ENCODE measurements at places on chromosomes 11 and 22.

DNA sequence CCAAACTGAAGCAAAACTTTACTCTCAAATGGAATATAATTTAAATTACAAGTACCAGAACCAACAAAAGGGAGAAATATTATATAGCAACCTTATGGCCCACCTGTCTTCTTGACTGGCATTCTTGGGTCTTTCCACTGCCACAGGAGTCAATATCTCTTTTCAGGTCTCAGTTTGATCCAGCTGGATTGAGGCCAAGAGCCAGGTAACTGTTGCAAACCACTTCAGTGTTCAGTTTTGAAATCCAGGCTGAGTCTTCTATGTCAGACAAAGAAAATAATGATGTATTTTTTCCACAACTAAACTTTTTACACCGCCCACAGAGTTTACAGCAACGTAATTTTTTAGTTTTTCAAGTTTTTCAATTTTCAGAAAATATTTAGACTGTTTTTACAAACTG, 648 bp downstream of the DLG2 start:
- no peak for DNase-seq

DNA sequence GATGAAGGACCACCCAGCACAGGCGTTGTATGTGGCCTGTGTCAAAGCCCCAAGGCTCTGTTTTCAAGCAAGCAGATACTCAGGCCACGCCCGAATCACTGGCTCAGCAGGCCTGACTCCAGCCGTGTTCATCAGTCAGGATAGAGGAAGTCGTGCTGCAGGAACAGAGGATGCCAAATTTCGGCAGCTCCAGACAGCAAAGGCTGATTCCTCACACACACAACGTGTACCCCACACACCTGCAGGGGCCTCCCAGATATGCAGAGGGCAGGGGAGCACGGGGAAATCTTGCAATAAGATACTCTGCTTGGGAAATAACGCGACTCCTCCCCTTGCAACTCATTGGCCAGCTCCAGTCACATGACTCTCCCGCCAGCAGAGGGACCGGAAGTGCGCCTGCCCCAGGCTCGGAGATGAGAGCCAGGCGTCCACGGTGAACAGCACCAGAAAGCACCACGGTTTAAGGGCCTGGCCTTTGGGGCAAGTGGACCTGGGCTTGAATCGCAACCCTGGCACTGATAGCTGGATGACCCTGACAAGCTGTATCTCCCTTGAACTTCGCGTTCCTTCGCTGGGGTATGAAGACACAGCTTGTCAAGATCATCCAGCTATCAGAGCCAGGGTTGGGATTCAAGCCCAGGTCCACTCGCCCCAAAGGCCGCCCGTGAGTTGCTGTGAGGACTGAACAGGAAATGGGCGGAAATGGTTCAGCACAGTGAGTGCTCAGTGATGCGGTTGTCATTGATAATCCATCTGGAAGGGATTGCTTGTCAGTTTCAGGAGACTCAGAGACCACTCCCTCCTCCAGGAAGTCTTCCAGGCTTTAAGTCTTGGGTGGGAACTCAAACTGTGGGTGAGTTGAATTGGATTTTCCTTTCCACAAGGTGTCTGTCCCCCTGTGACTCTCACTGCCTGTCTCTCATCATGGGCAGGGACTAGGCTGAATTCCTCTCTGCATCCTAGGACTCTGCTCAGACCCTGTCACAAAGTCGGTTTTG, 88.5 kb downstream of the MYEOV start:
- no peak for DNase-seq

- no peak for DNase-seq
Observed at GRCh38 chr22:49411236-49411635, 416.4 kb downstream of the BRD1 start.

- no peak for DNase-seq
Observed at GRCh38 chr11:35047179-35047578, 91.8 kb upstream of the CD44 start.

GRCh38 chr11:117944554-117944953, 15.4 kb upstream of the TMPRSS13 start:
- DNase-seq = no peak

DNA sequence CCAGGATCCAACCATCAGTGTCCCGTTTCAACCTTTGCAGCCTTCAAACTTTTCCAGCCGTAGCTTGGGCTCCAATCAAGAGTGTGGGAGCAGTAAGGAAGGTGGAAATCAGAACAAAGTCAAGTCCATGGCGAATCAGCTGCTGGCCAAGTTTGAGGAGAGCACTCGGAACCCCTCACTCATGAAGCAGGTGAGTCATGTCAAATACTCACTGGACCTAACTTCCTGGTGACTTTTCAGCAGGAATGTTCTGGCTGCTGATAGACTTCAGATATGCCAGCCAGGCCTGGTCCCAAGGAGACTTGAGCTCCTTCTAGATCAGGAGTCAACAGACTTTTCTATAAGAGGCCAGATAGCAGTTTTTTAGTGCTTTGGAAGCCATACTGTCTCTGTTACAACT, 129.0 kb downstream of the MICAL2 start:
- DNase-seq = no peak

DNA sequence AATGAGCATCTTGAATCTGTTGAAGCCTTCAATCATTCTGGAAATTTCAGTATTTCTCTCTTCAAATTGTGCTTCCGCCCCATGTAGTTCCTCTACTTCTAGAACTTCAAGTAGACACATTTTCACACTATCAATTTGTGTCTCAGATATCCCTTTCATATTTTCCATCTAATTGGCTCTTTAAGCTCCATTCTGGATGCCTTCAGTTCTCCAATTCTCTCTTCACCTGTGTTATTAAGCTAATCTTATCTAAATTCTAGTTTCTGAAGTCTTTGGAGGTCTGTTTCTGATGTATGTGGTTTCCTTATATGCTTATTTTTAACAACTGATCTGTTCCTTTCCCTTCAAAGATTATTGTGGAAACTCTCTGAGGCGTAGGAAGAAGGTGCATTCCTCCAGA, 36.3 kb downstream of the CSTF3 start:
- no peak for DNase-seq

DNA sequence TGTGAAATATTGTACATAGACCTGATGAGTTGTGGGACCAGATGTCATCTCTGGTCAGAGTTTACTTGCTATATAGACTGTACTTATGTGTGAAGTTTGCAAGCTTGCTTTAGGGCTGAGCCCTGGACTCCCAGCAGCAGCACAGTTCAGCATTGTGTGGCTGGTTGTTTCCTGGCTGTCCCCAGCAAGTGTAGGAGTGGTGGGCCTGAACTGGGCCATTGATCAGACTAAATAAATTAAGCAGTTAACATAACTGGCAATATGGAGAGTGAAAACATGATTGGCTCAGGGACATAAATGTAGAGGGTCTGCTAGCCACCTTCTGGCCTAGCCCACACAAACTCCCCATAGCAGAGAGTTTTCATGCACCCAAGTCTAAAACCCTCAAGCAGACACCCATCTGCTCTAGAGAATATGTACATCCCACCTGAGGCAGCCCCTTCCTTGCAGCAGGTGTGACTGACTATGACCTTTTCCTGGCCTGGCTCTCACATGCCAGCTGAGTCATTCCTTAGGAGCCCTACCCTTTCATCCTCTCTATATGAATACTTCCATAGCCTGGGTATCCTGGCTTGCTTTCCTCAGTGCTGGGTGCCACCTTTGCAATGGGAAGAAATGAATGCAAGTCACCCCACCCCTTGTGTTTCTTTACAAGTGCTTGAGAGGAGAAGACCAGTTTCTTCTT, 12.3 kb downstream of the PIK3IP1 start:
- DNase-seq = no peak

- DNase-seq = peak; percentile 62
Observed at GRCh38 chr22:44542561-44543222, 44.7 kb upstream of the RTL6 start.

- no peak for DNase-seq
Observed at GRCh38 chr11:129458278-129458677, 82.6 kb downstream of the BARX2 start.

GRCh38 chr22:37520776-37521191, 1.6 kb upstream of the CARD10 start:
- DNase-seq = no peak

DNA sequence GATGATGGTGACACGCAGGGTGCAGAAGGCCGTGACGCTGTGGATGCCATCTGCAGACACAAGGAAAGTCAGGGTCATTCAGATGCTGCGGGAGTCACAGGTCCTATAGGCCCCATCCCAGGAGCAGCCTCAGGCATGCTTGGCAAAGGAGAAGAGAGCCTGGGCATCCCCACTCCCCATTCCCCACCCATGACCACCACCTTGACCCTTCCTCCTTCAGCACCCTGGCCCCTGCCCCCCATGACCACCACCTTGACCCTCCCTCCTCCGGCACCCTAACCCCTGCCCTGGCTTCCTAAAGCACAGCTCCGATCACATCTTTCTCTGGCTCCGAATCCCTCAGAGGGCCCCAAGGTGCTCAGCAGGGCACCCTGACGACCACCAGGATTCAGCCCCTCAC, 73.1 kb downstream of the CELSR1 start:
- DNase-seq = no peak

GRCh38 chr22:23850136-23850611, 7.5 kb upstream of the SLC2A11 start:
- DNase-seq = no peak

DNA sequence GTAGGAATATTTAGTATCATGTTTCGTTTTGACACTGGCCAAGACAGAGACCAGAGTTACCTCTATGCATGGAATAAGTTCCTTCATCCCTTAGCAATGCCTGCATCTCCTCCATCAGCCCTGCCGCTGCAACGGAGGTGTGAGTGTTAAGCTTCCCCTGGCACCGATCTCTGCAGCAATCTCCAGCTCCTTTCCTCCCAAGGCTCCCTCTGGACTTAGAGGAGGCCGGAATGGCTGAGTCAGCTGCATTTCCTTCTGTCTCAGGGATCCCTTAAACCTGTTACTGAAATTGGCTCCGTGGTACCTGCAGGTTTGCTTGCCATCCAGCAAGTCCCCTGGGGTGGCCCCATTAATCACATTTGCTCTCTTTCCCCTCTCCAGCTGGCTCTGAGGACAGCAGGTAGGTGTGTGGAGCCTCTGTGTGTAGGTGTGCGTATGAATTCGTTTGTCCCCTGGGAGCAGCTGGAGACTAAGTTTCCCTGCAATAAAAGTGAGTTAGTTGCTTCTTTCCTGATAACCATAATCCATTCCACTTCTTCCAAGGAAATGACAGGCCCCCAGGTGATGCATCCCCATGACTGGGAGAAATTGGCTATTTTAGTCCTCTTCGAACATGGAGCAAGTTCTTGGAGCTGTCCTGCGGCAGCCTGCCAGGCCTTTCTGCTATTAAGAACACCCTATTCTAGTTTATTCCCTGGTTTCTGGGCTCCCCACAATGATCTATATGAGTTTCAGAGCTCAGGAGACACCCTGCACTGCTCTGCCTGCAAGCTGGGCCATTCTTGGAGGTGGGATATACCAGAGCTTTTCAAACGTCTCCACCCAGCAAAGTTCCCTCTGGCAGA, 457.2 kb upstream of the CADM1 start:
- DNase-seq = no peak

- DNase-seq = no peak
Observed at GRCh38 chr11:19751055-19751454, 38.4 kb downstream of the NAV2 start.

DNA sequence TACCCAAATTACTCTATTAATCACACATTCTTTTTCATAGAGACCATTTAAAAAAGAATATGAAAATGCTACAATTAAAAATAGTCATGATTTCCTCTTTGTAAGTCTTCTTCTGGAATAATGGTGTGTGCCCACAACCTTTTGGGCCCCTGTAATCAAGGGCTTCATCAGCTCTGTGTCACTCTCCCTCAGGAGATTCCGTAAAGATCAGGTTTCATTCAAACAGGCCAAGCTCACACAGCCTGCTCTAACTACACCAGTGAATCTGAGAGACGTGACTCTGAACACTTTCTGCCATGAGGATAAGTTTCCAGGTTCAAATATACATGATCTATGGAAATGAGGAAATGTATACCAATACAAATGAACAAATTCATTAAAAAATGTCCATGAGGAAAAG, 9.5 kb downstream of the DRICH1 start:
- peak; percentile 55 for DNase-seq

GRCh38 chr11:44943118-44943517, 7.6 kb downstream of the TP53I11 start:
- DNase-seq = no peak

GRCh38 chr11:125081098-125081798, 18.1 kb downstream of the SLC37A2 start:
- DNase-seq = no peak

DNA sequence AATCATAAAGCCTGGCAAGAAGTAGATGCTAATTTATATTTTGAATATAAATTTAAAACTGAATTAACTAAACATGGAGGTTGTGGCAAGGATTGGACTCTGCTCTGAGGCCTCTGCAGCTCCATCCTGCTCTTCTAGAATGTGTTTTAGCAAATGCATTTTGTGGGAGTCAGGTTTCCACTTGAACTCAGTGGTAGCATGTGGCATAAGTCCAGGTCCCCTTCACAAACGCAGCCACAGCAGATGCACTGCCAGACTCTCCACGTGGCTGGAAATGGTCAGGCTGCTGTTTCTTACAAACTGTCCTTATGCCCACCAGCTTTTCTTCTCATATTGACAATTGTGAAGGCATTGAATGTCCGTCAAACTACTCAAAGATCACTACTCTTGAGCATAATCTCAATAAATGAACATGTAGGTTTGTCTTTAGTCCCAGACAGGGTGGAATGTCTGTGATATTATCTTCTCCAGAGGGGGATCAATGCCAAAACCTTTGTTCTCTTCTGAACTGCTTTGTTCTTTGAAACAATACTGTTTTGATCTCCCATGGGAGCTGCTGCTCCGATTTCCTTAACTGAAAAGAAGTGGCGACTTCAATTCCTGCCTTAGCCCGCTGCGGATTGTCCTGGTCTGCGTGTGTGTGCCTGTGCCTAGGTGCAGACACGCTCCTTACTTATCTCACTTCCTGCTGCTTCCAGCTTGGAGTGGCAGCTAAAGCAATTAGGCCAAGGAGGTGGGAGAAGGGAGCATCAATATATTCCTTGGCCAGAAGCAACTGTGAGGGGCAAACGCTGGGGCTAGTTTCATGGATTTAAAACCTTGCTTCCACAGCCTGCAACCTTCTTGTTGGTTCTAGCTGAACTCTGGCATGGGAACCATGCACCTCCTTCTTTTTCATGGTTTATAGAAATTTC, 24.2 kb downstream of the EIF4G2 start:
- peak; percentile 86 for DNase-seq

DNA sequence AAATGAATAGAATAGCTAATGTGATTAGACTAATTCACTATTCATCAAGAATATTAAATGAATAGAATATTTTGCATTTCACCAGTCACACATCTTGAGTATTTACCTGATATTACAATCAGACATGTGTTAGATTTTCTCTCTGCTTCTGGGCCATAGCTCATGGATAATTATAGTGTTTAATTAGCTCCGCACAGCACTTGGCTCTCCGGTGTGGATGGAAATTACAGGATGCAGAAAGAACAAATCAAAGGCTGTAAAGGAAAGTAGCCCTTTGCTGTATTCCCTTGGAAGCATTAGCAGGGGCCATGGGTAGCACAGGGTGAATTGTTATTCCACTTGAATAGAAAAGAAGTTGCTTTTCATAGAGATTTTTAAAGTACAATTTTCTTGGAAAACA, 320.3 kb upstream of the SORL1-AS1 start:
- no peak for DNase-seq

- DNase-seq = no peak
Observed at GRCh38 chr22:20998411-20999336, 3.2 kb downstream of the THAP7 start.
